ENCODE measurements at places on chromosomes 5 and 9.

DNA sequence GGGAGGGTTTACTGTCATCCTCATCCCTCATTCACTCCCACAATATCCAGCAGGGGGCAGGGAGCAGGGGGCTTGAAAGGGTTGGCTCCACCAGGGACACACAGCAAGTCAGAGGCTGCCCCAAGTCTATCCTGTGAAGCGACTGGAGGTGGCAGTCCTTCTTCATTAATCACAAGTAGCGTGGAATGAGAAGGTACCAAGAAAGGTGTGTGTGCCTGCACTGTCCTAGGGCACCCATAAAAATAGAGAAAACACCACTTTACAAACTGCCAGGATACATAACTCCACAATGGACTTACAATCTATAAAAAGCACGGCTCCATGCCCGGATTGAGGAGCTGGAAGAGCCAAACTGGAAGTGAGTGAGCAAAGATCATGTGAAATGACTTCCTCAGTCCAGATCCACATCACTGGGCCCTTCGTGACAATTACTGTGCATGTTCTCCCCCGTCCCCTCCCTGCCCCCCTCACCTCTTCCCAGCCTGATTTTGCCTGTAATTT, 183.9 kb downstream of the SLIT3 start:
- no peak for DNase-seq

DNA sequence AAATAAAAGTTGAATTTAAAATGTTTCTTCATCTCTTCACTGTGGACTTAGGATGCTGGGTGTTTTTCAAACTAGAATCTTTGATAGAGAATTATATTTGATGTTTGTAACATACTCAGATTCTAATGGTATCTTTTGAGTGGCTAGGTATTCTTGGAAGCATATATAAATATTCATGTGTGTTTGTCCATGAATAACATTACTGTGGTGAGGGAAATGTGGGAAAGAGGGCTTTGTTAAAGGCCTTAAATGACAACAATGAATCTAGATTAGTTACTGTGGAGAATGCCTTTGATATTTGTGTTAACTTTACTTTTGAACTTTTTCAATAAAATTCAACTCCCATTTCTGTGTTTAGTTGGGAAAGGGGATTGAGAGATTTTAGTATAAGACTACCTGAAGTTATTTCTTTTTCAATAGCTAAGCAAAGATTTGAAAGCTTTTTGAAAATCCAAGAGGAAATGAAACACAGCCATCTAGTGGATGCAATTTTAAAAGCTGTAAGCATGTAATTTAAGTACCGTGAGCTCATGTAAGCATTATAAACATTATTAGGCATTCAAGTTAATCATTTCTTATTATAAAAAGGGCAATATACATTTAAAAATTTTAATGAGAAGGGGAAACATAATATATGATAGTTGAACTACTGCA, 69.6 kb downstream of the CCDC171 start:
- DNase-seq = no peak

DNA sequence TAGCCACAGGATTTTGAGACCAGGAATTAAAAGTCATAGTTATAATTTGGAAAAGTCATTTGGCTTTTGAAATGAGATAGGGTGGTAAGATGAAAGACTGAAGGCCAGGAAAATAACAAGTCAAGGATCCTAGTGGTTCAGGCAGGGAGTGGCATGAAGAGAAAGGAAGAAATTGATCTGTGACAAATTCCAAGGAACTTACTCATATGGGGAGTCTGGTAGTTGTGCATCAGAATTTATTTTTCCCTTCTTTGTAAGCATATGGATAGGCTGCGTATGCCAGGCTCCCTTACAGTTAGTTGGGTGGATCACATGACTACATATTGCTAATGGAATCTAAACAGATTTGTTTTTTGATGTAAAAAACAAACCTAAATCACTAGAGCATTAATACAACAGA, 21.0 kb downstream of the ISL1 start:
- no peak for DNase-seq

GRCh38 chr9:87556039-87556438, 58.4 kb downstream of the DAPK1 start:
- no peak for DNase-seq

- no peak for DNase-seq
These were observed 74.5 kb upstream of the TBC1D2 start for GRCh38 chr9:98329904-98330303.

- DNase-seq = no peak
These were observed 7.1 kb upstream of the CNTRL start for GRCh38 chr9:121067640-121068039.

GRCh38 chr5:125558466-125558865, 812.0 kb upstream of the ZNF608 start:
- DNase-seq = no peak

GRCh38 chr5:39099831-39100230, 25.6 kb upstream of the RICTOR start:
- DNase-seq = no peak

GRCh38 chr5:137630972-137631370, 104.9 kb downstream of the KLHL3 start:
- no peak for DNase-seq

DNA sequence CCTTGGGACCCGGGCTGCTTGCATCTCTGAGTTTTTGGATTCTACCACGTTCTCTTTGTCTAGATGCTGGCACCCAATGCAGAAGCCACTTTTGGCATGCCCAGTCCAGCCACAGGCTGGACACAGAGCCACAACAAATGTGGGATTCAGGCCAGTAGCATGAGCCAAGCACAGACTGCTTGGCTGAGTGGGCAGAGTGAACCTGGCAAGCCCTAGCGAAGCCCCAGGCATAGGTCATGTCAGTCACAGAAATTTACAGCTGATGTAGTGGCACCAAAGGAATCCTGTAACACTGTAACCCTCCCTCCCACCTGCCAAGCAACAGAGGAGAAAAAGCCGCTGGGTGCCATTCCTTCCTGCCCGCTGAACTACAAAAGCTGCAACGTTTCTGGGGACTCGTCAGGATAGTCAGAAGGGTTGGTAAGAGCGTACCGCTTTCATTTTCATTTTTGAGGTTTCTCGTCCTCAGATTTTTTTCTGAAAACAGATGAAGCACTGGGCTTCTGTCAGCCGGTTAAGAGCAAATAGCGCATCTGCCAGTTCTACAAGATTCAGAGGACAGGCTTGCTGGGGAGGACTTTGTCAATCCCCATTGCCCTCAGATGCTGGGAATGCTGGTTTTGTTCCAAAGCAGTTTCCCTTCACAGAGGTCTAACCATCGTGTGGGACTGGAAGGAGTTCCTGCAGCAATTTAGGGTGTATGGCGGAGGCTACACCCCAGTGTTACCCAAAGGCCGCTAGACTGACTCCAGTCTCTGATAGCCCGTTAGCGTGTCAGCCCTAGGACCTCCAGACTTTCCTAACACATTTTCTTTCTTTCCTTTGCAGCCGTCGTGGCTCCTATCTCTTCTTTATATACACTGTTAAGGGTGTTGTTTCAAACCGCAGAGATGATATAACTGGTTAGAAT, 399.0 kb downstream of the HTR1A start:
- no peak for DNase-seq

DNA sequence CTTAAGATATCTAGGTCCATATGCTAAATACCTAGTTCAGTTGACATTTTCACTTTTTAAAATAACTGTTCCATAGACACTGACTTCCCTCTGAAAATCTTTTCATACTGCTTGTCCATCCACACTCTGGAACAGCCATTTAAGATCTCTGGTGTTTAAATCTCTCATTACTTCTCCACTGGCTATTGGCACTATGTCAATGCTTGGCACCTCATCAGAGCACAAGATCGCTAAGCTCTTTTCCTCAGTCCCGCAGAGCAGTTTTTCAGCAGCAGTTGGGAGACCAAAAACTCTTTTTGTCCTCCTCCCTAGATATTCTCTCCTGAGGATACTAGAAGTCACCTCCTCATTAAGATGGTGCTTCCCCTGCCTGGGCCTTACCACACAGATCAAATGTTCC, 172.7 kb downstream of the KIAA0825 start:
- no peak for DNase-seq

- no peak for DNase-seq
These were observed 79.1 kb upstream of the RARS1 start for GRCh38 chr5:168407211-168407610.
